ENCODE measurements at places on chromosomes 11 and 22.
A peak's percentile ranks its signal among the peaks of the same experiment; 100 is the strongest.

DNA sequence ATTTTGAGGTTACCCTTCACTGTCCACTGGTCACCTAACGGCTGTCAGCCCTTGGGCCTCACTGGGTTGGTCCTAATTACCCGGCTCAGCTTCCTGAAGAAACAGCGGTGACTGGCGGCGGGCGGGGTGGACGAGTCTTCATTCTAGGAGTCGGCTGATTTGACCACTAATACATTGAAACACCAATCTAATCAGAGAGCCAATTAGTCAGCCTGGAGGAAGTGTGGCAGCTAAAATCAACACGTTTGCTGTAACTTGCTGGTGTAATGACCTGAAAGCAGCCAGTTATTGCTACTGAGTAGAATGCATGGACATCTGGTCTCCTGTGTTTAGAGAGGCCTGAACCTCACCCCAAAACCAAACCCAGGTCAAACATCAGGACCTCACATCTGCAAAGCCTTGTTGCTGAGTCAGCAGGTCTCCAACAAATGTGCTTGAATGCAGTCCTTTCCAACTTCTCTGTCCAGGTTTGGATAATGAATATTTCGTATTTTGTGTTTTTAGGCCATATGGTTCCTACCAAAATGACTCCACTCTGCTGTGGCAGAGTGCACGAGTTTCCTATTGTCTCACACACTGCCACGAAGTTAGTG is 496.4 kb downstream of the BRD1 start:
- no peak for DNase-seq

DNA sequence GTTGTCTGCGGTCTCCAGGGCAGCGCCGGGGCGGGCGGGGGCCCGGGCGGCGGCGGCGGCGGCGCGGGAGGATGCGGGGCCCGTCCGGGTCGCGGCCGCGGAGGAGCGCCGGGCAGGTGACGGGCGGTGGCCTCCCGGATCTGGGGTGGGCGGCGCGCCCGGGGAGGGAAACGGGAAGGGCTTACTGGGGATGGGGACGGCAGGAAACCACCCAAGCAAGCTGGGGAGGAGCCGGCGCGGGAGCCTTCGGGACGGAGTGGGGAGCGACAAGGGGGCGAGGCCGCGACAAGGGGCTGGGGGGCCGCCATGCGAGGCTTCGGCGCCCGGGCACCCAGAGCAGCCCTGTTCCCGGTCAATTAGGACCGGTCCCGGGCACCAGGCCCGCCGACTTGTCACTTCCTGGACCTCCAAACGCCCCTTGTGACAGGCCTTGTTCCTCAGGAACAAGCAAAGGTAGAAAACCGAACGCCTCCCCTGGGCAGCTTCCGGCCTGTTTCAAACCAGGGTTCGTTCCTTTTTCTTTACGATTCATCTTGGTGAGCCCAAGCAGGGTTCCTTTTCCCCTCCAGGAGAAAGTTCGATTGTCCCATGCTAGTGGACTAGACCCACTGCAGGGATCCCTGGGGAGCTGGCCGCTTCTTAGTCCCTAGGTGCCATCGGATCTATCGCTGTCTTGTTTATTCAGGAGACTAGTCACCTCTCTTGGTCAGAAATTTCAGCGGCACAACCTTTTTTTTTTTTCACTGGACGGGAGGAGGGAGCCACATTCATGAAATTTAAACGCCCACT is 492 bp downstream of the JHY start:
- peak; percentile 43 for DNase-seq

DNA sequence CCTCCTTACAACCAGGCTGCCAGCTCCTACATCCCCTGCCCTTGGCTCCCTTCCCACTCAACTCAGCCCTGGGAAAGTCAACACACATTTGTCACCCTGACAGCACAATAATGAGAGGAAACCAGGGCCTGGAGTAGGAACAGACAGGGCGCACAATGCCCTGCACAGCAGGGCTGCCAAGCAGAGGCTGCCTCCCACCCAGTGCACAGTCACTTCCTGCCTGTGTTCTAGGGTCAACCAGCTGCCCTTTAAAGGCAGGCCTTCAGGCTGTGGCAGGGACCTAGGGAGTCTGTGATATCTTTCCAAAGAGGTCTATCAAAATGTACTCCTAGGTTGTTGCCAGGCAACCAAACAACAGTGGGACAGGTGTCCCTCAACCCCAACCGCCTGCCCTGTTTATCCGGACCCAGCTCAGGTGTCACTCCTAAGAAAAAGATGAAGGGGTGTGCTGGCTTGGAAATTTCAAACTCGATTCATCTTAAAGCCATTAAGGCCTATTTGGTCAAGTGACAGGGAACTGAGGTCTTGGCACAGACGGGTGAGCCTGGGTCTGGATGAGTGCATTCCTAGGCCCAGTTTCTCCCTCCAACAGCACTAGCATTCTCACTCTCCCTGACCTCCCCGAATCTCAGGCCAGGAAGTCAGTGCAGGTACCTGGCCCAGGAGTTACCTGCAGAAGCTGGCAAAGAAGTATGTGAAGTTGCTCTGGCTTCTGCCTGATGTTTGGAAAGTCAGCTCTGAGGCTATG is 110.3 kb upstream of the PITPNB start:
- DNase-seq = no peak

GRCh38 chr11:47550288-47551047 is 2.5 kb downstream of the CELF1 start:
- DNase-seq = no peak

GRCh38 chr11:64787526-64788320 is 9.4 kb upstream of the SF1 start:
- DNase-seq = peak; percentile 61
